ENCODE measurements at places on chromosomes 1 and 21.

DNA sequence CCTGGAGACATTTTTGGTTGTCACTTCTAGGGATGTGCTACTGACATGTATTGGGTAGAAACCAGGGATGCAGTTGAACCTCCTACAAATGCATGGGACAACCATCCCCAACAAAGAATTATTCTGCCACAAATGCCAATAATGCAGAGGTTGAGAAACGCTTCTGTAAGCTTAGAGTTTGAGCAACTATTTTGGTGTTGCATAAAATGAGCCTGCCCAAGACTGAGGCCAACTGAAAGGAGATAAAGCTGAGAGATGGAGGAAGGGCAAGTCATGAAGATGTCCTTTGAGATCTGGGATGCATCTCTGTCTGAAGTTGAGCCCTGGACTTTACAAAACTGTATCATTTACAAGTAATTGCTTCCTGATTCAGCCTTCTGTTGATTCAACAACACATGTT is 106.9 kb downstream of the KCNJ15 start:
- no peak for DNase-seq

DNA sequence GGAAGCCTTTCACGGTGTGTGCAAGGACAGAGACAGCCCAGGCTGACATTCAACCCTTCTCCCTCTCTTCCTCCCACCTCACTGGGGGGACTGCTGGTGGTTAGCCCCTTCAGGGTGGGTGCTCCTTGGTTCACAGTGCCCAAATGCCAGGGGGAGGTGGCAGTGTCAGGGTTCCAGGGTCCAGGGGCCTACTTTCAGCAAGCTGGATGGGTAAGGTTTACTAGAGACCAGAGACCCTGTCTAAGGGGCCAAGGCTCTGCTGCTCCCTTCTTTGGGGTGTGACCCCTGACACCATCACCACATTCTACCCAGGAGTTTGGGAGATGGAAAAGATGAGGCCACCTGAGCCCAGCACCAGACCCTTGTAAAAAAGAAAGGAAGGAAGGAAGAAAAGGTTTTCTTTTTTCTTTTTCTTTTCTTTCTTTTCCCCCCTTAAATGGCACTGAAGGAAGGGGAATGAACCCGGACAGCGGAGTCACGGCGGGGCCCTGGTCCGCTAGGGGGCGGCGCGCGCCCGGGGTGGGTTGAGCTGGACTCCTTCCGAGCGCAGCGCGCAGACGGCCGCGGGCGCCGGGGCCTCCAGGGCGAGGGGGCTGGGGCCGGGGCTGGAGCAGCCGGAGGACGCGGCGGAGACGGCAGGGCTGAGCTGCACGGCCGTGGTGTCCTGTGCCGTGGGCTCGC is 18.8 kb downstream of the KNCN start:
- DNase-seq: peak; percentile 45

- no peak for DNase-seq
Measured at GRCh38 chr21:16324630-16325029, 594.8 kb downstream of the USP25 start.

GRCh38 chr1:233261206-233261605 is 34.3 kb downstream of the PCNX2 start:
- no peak for DNase-seq

DNA sequence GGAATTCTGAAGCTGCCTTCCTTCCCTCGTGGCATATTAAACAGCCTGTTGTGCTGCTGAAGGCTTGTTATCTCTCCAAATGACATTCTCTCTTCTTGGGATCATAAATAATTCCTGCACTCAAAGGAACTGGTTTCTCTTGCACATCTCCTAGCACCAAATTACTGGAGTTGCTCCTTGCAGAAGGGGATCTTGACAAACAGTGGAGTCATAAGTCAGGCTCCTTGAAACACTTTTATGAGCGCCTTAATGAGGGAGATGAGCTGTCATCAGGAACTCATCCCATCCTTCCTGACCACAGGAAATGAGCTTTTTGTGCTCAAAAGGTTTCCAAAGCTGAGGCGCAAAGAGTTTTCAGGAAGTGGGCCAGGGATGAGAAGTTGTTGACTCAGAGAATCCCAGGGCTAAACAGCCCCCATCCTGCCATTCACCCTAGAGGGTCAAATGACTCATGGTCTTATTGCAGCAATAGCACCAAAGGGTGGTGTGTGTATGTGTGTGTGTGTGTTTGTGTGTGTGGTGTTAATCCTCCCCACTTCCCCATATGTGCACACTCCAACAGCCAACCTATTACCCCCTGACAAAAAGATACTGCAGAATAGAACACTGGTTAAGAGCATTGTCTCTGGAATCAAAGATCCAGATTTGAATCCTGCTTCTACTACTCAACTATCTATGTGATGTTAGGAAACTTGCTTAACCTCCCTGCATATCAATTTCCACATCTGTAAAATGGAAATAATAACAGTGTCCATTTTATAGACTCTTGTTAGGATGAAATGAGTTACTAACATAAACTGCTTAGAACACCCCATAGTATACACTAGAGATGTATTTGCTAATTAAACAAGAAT is 2.8 kb upstream of the PHC2 start:
- no peak for DNase-seq

DNA sequence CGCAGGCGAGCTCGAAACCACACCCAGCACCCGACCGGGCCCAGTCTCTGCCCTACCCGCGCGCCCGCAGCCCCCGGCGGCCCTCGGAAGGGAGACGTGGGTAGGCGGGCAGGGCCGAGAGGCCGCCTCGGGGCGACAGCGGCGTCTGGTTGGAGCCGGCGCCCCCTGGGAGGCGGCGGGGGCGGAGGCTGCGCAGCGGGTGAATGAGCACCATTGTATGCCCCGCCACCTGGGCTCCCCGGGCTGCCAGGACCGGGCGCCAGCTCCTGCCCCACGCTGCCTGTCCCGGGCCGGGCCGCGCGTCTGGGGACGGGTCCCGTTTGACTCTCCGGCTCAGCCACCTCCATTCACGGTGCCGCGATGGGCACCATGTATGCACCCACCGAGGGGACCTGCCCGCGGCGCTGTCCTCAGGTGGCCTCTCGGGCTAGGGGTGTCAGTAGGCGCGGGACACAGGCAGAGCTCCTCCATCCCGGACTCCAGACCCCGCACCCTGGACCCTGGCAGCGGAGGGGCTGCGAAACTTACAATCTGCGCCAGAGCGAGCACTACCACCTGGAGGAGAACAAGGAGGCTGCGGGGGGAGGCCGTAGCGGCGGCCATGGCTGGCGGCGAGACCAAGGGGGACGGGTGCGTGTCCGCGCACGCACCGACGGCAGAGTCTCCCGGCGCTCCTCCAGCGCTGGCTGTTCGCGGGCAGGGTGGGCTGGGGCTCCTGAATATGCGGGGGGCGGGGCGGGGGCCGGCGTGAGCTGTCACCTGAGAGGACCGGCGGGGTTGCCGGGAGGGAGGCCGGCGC is at the start of gene COL9A2:
COL9A2 (minus strand) TSS at position 692 of the 799 bp plus-strand sequence; CDS start at position 603, 89 bp downstream.
- DNase-seq: peak; percentile 45

GRCh38 chr1:226820941-226821718 is 49.3 kb upstream of the PSEN2 start:
- DNase-seq: no peak

GRCh38 chr1:24643363-24644099 is 429 bp downstream of the SRRM1 start:
- DNase-seq: no peak

DNA sequence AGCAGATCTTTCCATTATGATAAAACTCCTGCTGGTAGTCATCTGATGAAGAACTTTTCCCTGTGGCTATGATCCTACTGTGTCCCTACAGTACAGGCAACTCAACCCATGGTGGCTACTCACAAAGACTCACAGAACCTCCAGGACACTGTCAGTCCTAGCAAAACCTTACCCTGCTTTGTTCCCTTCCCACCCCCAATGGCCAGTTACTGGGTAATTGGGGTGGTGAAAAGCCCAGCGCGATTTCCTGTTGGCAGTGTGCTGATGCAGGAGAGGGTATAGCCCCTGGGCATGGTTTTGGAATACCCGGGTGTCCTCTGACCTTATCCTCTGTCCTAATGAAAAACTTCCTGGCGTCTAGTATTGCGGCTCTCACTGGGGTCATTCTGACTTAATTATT is 533 bp upstream of the RGL1 start:
- no peak for DNase-seq

DNA sequence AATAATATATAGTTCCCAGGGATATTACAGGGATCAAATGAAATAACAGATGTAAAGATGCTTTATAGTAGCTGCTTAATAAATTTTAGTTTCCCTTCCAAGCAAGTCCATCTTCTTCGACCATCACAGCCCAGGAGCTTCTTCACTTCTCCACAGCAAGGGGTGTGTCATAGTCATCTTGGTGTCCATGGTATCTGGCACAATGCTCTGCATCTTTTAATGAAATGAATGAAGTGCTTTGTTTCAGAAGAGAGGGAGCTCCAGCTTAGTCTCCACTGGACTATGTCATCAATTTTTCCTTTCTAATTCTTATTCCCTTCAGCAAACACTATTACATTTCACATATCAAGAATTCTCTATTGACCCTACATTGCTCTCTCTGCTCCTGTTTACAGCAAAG is 4.9 kb upstream of the MACF1 start:
- DNase-seq: no peak

Data from stimulated activated CD8-positive, alpha-beta memory T cell treated with anti-CD3 and anti-CD28 coated beads, Interleukin-4, amount 100 ng/mL, for 4 hours (primary cell).